Fibroblast of the aortic adventitia (primary cell): ENCODE measurements at places on chromosomes 11 and 22.
A peak's percentile ranks its signal among the peaks of the same experiment; 100 is the strongest.

DNA sequence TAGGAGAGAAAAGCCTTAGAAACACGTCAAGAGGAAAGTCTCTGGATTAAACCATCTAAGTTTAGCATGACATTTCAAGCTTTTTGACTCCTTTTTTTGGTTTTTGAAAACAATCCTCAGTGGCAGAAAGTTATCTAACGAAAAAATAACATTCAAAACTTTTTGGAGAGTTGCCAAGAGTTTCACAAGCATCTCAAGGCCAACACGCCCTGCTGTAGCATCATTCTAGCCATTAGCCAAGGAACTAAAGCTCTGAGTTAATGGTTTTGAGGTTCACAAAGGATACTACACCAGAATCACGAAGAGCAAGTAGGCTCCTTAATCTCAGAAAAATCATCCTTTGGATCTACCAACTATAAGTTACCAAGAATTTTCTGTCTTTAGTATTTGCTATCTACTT lies 94.8 kb downstream of the PICALM start:
- DNase-seq: peak; percentile 78

- peak; percentile 20 for DNase-seq
Observed at GRCh38 chr22:23608583-23608982, 23.5 kb downstream of the DRICH1 start.

DNA sequence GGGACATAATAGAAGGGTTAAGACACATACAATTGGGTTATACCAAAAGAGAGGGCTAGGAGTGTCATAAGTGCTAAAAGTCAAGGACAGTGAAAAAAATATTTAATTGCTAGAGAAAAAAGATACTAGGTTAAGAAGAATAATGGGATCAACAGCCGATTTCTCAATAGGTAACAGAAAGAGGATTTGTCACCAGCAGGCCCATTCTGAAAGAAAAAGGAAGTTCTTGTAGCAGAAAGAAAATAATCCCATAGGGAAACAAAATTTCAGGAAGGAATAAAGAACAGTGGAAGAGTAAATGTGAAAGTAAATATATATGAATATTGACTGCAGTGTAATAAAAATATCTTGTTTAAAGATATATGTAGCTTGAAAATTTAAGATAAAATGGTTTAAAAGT lies 43.3 kb upstream of the ADORA2A start:
- DNase-seq: no peak

- peak; percentile 77 for DNase-seq
Observed at GRCh38 chr11:57345555-57346211, 7.5 kb downstream of the P2RX3 start.

GRCh38 chr11:110338684-110339083 lies 42.3 kb upstream of the RDX start:
- DNase-seq: no peak

- no peak for DNase-seq
Observed at GRCh38 chr11:92720385-92720784, 249.1 kb upstream of the MTNR1B start.

GRCh38 chr22:23281406-23282088 lies 101.2 kb downstream of the BCR start:
- peak; percentile 77 for DNase-seq

GRCh38 chr11:102111011-102111786 lies 952 bp downstream of the YAP1 start:
- DNase-seq: peak; percentile 77

- no peak for DNase-seq
Observed at GRCh38 chr11:123564221-123564620, 90.2 kb downstream of the SCN3B start.

GRCh38 chr11:118911880-118912741 lies 13.6 kb downstream of the BCL9L start:
- DNase-seq: peak; percentile 80

- DNase-seq: no peak
Observed at GRCh38 chr22:47067321-47067890, 305.0 kb downstream of the TBC1D22A start.

- DNase-seq: no peak
Observed at GRCh38 chr11:48210052-48210451, 6.6 kb upstream of the OR4B1 start.

GRCh38 chr11:56396047-56396446 lies 16.4 kb upstream of the OR5AL1 start:
- DNase-seq: no peak

DNA sequence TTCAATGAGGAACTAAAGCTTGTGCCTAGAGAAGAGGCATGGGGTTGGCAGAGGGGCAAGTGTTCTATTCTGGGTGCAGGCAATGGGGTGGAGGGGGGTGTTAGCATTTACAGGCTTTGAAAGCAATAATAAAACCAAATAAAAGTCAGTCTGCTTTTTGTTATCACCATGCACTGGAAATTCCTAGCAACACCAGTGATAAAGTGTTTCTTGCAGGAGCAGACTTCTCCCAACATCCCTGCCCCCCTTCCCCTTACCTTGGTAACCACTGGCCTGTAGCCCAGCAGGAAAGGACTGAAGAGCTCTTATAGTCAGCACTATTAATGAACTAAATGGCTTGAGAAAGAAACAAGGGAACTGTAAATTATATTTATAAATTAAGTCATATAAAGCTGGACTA lies 65.2 kb upstream of the SESN3 start:
- no peak for DNase-seq

- no peak for DNase-seq
Observed at GRCh38 chr11:73991471-73992006, 8.9 kb upstream of the UCP2 start.

GRCh38 chr22:31954535-31955523 lies 10.5 kb downstream of the YWHAH start:
- DNase-seq: no peak

GRCh38 chr11:121521145-121522042 lies 68.6 kb upstream of the SORL1-AS1 start:
- peak; percentile 6 for DNase-seq

DNA sequence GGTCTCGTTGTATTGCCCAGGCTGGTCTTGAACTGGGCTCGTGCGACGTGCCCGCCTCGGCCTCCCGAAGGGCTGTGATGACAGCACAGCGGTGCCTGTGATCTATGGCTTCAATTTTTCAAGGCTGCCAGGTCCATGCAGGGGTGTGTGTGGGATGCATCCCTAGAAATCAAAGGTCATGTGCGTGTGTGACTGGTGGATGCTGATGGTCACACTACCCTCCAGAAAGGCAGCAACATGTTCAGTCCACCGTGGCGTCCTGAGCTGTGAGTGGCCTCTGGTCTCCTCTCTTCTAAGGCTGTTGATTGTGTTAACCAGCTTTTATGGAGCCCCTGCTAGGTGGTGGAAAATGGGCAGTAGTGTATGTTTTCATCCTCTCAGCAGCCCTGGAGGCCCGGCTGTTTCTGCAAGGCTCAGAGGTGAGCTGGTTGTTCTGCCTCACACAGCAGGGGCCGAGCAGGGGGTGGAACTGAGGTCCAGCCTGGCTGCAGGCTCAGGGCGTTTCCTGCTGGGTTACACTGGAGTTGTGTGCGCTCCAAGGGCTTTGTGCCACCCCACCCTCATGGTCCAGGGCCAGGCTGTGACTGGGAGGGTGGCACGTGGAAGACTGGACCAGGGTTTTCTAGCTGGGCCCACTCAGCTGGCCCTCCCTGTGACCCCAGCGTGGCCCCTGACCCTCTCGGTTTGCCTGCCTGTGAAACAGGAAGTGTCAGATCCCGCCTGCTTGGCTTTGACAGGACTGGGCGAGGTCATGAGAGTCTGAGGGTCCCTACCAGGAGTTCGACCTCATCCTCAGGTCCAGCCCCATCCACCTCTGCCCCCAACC lies 7.7 kb downstream of the BIK start:
- DNase-seq: no peak

- DNase-seq: peak; percentile 53
Observed at GRCh38 chr11:112016088-112016764, 9.0 kb upstream of the DLAT start.
